ENCODE measurements at places on chromosomes 13 and 19.
A peak's percentile ranks its signal among the peaks of the same experiment; 100 is the strongest.

DNA sequence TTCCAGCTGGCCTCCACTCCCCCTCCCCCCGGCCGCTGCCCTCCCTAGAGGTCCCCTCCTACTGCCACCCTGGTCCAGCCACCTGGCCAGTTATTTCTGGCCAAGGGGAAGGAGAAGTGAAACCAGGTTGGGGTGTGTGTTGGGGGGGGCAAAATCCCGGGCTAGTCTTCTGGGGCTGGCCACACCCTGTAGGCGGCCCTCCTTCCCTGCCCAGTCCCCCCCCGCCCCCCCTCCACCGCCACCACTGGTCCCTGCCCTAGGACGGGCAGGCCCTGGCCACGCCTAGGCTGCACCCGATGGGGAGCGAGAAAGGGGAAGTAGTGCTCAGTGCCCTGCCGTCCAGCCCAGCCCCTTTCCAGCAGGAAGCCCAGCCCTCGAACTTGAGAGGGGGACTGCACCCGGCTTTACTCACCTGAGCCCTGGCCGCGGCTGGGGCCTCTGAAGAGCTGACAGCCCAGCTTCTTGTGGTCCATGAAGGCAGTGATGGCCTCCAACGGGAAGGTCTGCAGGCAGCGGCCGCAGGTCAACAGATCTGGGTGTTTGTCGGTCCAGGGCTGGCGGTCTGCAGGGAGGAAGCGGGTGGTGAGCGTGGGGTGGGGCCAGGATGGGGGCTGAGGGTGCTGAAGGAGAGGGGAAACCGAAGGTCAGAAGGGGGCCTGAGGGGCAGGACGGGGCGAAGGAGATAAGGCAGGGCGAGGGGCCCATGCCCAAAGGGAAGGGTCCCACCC lies 813 bp downstream of the ZNF296 start:
- DNase-seq, result no peak

- no peak for DNase-seq
These were observed 7.0 kb downstream of the CLASRP start for GRCh38 chr19:45045671-45046353.

DNA sequence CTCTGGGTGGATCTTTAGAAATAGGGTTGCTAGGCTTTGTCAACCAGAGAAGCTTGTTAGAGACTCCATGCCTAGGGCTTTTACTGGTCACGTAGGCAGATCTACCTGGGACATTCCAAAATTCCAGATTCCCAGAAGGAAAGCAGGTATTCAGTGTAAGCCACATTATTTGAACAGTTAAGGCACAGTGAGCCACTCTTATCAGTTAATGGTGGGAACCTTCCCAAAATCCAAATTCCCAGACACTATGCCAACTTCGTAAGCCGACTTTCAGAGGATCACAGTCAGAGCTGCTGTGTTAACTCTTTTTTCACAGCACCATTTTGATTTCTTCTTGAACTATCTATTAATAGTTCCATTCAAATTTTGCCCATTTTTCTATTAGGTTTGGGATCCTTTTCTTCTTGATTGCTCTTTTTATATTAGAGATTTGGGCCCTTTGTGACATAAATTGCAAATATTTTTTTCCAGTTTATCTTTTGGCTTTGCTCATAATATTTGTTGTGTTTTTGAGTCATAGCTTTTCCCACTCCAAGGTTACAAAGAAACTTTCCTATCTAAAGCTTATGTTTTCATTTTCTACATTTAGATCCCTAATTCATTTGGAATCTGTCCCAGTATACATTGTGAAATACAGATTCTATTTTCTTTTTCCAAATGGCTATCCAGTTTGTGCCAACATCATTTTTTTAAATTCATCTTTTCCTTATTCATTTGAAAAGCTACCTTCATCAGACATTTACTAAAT lies 77.3 kb downstream of the DHRS12 start:
- DNase-seq, result peak; percentile 30

DNA sequence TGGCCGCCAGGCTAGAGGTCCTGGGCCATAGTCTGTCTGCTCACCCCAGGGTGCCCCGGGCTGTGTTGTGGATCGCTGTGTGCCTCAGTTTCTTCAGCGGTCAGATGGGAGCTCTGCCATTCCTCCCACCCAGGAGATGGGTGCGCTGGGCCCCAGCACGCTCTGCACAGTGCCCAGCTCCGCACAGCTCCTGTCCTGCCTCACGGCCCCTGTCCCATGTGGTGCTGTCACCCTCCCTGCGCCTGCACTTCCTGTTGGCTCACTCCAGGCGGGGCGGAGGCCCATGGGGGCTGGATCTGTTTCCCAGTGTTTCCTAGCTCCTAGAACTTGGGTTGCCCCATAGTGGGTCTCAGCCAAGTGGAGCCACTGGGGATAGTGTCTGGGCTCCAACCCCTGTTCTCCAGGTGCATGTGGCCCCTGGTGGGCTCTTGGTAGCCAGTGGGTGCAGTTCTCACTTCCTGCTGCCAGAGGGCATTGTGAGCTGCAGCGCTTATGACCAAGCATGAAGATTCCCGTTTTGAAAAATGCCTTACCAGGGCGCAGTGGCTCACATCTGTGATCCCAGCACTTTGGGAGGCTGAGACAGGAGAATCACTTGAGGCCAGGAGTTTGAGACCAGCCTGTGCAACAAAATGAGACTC lies 69.8 kb downstream of the KDM4B start:
- DNase-seq, result no peak

- DNase-seq, result no peak
These were observed 94.1 kb downstream of the RNASEH2B start for GRCh38 chr13:51003642-51004041.

- peak; percentile 86 for DNase-seq
These were observed 1.6 kb upstream of the BBC3 start for GRCh38 chr19:47232422-47233211.

GRCh38 chr19:7326105-7326877 lies 22.4 kb upstream of the ARHGEF18 start:
- DNase-seq, result no peak

- DNase-seq, result no peak
These were observed 604.6 kb upstream of the GPC6 start for GRCh38 chr13:92621985-92622384.

DNA sequence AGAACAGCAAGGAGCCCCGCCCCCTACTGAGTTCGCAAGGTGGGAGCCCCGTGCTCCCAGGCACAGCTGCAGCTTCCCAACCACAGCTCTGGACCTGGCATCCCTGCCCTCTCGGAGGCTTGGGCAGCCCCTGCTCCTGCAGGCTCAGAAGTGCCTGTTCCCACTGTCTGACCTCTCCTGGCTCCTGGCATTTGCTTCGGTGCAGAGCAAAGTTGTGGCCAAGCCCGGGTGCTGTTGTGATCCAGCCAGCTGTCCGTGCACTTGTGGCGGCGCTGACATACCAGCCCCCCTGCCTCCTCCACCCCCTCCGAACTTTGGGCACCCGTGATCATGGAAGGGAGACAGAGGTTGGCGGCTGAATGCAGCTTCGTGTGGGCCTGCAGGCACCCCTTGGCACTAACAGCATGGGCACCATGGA lies 1386.8 kb downstream of the PCDH9 start:
- DNase-seq, result no peak

DNA sequence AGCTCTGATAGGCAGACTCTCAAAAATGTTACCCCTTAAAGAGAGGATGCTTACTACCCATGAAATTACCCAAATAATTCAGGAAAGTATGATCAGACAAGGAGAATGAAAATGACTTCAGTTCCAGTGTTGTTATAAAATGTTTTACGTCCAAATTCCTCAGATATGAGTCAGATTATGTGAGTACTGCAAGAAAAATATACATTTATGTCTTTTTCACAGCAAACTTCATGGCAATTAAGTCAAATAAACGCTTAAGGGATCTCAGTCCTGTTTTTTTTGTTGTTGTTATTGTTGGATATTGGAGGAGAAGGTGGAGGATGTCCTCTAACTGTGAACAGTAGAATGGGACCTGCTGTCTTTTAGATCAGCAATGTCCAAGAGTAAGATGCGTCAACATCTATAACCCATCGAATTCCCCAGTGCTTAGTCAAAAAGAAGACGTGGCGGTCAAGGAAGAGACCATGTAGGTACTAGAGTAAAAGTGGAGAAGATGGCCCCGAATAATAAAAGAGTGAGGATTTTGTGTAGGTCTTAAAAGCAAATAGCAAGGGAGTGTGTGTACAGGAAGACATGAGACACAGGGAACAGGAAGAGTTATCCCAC lies 215.4 kb upstream of the IRS2 start:
- peak; percentile 38 for DNase-seq

DNA sequence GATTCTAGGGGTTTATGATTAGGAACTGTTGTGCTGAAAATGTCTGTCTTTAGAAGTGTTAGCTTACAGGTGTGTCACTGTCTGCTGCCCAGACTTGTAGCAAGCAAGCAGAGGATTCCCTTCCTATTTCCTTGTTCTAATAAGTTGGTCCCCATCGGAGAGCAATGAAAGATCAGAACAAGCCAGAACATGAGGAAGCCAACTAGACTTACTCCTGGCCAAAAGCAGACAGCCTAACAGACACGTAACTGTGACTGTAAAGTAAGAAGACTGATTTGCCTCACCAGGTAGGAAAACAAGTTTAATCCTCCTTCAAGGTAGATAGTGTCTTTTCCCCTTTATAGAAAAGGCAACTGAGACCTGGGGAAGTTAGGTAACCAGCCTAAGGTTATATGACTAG lies 12.5 kb downstream of the POLR1D start:
- no peak for DNase-seq

- DNase-seq, result peak; percentile 80
These were observed at the start of gene GADD45GIP1 for GRCh38 chr19:12956446-12957388. TSS of gene GADD45GIP1 (minus strand) at chr19:12957223. CDS start at chr19:12957212, 11 bp downstream.

DNA sequence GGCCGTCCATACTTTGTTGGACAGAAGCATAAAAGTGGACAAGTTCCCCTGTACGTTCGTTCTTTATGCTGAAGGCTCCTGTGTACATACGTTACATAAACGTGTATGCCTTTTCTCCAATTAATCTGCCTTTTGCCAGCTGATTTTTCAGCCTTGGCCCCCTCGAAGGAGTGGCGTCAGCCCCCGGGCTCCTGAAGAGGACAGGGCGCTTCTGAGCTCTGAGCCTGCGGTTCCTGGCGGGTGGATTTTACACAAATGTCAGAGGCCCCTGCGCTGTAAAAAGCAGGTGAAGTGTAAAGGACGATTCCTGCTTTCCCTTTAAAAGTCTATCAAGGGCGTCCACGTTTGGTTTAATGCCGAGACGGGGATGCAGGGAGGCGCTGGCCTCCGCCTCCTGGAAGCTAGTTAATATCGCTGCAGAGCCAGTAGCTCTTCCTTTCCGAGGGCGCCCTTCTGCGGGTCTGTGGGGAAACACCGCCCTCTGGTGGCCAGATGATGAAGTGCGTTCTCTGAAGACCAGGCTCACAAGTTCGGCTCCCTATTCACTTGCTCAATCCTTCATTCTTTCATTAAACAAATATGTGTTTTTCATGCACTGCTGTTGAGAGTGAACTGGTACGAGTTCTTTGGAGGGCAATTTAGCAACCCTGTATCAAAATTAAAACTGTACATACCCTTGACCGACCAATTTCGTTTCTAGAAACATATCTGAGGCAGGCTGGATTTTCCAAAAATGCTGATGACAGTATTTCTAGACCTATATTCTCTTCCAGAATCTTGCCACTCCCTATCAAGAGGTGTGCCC lies 62.0 kb downstream of the GPR12 start:
- DNase-seq, result peak; percentile 65
